Effector memory CD4-positive, alpha-beta T cell (primary cell): ENCODE measurements at places on chromosomes 11 and 22.
A peak's percentile ranks its signal among the peaks of the same experiment; 100 is the strongest.

GRCh38 chr11:85718991-85719807 lies 33.2 kb upstream of the CCDC89 start:
- DNase-seq: no peak

DNA sequence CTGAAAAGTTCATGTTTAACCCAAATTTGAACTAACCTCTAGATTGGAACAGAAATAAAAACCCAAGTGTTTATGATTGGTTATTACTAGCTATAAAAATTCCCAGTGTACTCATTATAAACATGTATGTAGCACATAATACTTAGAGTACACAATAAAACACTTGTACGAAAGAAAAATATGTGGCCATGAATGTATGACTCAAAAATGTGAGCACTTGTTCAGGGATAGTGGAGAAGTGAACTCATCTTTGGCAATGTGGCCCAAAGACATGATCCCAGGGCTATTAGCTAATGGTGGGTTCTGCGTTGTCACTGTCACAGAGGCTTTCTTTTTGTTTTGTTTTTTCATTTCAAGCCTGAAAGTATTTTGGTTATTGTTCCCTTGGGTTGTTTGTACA lies 72.0 kb downstream of the PPFIBP2 start:
- no peak for DNase-seq

DNA sequence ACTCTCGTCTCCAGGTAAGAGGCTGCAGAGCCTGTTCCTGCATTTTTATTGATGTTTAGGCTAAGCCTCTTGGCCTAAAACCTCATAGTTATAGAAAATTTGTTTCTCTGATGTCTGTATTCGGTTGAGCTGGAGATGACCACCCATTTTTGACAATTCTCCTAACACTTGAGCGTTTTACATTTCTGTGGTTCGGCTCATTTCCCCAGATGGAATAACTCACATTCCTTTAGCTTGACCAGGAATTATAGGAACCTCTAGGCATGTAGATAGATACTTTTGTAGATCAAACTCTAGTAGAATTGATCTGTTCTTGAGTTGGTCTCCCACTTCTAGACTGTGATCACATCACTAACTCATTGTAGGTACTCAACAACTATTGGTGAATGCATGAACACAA lies 172.6 kb upstream of the CADM1 start:
- no peak for DNase-seq

DNA sequence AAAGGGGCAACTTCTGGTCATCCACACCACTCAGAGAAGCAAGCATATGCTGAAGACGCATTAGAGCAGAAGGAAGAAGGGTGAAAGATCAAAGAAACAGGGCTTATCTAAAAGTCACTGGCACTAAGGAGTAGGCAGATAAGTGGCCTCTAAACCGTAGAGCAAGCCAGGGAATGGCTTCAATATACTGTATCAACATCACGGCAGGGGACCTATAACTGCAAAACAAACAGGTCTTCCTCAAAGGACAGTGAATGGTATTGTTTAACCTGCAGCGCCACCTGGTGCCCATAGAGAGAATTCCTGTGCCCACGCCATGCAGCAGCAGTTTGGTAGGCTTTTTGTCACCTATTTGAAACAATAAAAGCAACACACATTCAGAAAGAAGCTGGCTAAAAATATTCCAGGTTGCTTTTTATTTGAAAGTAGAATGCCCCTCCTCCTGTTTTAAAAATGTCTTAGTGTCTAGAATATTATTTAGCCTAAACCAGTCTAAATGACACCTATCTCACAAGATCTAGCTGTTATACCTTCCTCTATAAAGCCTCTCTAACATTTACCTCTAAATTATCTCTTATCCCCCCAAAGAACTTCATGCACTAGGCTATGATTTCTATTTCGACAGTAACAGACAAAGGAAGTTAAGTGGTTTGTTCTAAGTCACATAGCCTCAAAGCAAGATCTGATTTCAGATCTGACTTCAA lies 21.8 kb downstream of the SNX19 start:
- DNase-seq: peak; percentile 36

- DNase-seq: no peak
These were observed 114.1 kb upstream of the MTMR2 start for GRCh38 chr11:96038046-96038445.

- DNase-seq: no peak
These were observed 44.0 kb upstream of the CSNK2A3 start for GRCh38 chr11:11397036-11397415.

DNA sequence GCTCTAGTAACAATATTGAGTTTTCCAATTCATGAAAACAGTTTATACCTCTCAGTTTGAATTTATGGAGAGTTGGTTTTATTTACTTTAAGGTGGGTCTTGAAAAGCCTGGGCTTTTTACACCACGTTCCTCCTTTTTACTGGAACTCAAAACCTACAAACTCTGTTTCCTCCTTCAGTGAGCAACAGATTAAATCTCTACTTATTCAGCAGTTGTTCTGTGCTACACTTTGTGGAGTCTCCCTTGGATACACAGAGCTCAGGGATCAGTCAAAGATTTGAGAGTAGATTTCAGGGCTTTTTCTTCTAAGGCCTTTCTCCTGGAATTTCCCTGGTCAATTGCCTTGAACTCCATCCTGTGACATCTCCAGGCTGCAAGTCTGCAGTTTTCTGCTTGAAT lies 3.5 kb downstream of the NXPE1 start:
- DNase-seq: no peak

DNA sequence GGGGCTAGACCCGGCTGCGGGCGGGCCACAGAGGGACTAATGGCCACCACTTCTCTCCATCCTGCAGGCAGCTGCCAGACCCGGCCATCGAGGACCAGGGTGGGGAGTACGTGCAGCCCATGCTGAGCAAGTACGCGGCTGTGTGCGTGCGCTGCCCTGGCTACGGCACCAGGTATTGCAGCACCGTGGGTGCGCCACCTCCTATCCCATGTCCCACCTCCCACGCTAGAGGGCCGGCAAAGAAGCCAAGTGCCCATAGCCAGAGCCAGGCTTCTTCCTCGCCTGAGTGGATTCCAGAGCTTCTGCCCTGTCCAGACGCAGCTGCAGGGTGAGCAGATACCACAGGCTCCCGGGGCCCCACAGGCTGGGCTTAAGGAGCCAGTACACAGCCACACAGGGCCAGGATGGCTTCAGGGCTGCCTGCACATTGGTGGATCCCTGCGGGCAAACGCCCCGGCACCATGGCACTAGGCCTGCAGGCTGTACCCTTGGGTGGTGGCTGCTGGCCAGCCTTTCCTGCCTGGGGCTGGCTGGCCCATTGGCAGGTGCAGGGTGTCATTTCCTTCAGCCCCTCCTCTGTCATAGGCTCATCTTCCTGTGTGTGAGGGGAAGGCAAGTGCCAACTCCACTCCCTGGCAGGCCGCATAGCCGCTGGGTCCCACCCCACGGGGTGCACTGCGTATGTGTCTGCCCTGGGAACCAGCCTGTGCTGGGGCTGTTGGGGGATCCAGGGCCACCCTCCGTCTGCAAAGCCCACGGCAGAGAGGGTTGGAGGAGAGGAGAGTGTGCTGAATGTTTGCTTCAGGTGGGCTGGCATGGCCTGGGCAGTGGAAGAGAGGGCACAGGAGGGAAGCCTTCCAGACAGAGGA lies 16.5 kb upstream of the DGCR8 start:
- no peak for DNase-seq

DNA sequence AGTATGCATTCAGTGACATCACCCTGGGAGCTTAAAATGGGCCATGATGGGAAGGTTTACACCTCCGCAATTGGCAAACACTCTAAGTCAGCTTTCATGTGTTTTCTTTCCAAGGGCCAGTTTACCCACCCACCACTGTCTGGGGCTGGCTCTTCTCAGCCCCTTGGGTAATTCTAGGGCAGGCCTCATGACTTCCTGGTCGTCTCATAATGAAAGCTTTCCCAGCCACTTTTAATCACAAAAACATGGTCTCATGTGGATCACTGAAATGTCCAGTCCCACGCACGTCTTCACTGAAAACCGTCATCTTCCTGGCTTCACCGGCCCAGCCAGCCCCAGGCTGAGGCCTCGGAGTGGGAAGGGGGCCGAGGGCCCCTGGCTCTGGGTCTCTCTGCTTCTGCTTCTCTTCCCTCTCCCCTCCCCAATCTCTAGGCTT lies 58.5 kb upstream of the ANO1 start:
- DNase-seq: no peak

DNA sequence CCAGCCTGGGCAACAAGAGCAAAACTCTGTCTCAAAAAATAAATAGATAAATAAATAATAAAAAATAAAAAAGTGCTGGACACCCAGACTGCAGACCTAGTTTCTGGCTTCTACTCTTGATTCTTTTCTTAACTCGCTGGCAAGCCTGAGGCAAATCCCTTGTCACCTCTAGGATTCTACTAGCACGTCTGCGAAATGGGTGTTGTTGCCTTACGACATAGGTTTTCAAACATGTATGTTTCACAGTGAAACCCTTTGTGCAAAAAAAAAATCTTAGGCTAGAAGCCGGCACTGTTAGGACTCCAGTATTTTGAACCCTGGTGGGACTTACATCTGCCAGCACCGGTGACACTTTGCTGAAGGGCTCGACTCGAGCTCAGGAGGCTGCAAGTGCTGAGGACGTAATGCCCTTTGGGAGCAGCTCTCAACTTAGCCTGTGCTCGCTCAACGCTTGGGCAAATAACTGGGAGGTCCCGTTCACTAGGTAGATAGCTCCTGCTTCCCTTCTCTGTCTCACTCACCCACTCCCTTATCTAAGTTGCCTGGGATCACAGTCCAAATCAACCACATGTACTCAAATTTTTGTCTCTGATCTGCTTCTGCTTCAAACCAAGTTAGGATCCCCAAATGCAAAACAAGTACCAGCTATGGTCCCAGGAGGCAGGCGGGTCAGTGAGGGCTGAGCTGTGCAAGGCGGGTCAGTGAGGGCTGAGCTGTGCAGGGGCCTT lies 34.7 kb upstream of the MYH9 start:
- DNase-seq: no peak

GRCh38 chr22:46812788-46813187 lies 50.3 kb downstream of the TBC1D22A start:
- no peak for DNase-seq

DNA sequence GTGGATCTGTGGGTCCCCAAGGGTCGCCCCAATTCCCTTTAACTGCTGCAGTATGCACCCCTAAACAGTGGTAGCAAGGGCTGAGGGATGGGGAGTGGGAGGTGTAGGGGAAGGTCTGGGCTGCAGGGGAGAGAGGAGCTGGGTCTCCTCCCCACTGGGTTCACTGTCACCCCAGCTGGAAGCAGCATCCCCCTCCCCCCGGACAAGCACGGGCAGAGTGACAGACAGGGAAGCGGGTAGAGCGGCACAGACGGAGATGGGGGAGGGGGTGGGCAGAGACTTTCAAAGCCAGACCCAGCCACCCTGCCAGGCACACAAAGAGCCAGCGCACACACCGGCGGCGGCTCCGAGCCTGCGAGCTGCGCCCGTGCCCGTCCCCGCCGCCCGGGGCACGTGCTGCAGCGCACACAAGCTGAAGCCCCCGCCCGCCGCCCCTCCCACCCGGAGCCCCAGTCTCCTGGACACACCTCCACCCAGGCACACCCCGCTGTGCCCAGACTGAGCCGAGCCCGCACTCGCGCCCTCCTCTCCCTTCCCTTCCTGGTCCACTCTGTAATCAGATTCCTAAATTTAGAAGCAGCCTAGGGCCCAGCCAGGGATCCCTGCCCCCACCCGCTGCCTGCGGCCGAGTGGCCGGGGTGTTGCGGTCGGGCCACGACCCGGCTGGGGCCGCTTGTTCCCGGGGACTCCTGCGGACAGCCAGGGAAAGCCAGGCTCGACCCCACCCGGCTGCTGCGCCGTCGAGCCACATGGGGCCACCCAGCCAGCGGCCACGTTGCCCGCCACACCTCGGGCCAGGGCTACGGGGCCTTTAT lies 935 bp upstream of the RCOR2 start:
- no peak for DNase-seq

DNA sequence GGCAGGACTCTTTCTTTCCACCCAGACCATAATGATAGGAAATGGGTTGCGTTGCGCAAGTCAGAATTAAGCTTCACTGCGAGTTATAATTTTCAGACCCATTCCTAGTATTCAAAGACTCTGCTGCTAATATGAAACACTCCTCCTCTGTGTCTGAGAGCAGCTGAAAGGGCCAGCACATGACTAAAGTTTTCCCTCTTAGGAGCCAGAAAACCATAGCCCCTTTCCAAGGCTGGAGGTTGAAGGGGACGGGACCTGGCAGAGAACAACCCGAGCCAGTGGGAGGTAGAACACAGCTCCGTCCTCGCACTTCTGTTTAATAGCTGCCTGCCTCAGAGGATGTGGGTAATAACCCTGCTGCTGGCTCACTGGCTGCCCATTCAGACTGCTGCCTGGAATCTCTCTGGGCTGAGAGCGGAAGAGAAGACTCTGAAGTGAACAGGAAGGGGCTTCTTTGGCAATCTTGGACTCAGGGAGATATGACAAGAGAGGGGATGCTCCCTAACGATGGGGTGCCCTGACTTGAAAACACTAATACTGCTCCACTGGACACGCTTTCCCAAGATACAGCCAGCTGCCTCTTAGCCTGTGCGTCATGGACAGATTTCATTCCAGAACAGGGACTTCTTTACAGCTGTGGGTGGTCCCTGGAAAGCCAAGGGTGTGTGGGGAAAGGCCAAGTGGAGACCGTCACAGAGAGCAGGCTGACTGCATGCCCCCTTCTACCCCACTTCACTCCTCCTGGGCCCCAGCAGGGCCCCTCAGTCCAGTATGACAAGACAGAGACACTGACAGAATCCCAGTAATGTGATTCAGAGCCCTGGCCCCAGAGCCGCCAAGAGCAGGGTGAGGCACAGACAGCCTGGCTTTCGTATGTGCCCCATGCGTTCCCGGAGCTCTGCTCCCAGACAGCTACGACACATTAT lies 156.9 kb downstream of the FEZ1 start:
- no peak for DNase-seq

DNA sequence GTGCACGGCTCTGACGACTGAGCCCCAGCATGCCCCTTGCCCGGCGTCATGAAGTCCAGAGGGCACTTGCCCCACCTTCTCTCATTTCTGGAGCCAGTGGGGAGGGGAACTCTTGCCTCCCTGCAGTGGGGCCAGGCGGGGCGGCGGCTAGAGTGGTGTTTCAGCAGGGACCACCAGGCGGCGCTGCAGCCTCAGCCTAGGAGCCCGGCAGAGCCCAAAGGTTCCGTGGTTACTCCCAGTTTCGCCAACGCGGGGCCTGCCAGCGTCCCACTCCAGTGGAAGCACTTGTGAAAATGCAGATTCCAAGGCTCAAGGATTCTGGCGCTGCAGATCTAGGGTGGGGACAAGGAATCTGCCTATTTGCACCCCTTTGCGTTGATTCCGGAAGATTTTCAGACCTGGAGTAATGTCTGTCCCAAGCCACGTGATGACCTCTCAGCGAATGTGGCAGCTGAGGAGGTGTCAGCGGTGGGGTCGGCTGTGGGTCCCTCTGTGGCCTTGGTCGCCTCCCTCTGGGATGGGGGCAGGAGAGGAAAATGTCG lies 55.7 kb downstream of the CD82 start:
- DNase-seq: peak; percentile 56

DNA sequence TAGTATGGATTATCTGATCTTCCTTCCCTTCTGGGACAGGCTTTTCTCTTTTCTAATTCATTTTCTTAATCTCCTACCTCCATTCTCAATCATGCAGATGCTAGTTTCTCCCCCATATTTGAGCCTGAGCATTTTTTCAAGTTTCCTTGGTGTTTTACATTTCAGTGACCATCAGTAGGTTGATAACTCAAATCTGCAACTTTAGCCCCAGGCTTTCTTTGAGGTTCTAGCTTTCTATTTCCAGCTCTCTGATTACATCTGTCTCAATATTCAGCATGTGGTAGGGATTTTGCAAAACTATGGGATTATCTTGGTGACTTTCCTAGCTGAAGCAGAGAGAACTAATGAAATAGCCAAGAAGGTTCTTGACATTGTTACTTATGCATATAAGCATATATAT lies 67.8 kb downstream of the ARHGEF12 start:
- no peak for DNase-seq
